RPMI8226 (cell line): ENCODE measurements at places on chromosomes 5 and 9.
A peak's percentile ranks its signal among the peaks of the same experiment; 100 is the strongest.

DNA sequence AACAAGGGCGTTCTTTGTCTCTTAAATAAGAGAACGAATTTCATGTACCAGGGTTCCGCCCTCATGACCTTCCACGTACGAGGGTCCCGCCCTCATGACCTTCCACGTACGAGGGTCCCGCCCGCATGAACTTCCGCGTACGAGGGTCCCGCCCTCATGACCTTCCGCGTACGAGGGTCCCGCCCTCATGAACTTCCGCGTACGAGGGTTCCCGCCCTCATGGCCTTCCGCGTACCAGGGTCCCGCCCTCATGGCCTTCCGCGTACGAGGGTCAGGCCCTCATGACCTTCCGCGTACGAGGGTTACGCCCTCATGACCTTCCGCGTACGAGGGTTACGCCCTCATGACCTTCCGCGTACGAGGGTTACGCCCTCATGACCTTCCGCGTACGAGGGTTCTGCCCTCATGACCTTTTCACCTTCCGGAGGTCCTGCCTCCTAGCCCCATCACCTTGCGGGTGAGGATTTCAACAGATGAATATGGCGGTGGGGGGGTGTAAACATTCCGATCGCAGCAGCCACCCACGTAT is 273.9 kb upstream of the ADAMTS16 start:
- no peak for DNase-seq

DNA sequence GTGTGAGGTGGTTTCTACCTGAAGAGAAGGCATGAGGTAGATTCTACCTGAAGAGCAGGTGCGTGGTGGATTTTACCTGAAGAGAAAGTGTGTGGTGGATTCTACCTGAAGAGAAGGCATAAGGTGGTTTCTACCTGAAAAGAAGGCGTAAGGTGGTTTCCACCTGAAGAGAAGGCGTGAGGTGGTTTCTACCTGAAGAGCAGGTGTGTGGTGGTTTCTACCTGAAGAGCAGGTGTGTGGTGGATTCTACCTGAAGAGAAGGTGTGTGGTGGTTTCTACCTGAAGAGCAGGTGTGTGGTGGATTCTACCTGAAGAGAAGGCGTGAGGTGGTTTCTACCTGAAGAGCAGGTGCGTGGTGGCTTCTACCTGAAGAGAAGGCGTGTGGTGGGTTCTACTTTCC is 192.8 kb downstream of the MED10 start:
- DNase-seq = no peak

DNA sequence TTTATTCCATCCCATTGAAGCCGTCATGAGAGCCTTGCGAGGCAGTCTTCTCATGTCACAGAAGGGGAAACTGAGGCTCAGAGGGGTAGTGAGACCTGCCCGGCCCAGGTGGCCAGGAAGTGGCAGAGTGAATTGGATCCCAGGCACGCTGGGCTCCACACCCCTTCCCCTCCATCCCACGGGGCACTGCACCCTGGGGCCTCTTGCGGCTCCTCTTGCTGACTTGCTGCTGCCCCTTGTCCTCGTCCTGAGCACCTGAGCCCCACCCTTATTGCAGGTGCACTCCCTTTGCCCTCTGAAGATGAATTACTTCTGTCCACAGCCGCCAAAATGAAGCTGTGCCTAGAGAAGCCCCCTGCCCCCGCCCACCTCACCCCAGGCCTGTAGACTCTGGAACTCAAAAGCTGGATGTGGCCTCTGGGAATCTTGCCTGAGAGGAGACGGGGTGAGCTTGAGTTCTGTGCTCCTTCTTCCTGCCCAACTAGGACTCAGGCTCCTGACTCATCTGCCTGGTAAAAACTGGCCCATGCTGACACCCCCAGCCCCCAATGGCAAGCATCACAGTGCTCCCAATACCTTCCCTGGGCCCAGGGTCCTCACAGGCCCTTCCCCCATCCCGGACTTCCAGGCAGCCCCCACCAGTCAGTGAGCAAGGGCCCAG is 6.4 kb downstream of the NEURL1B start:
- no peak for DNase-seq

DNA sequence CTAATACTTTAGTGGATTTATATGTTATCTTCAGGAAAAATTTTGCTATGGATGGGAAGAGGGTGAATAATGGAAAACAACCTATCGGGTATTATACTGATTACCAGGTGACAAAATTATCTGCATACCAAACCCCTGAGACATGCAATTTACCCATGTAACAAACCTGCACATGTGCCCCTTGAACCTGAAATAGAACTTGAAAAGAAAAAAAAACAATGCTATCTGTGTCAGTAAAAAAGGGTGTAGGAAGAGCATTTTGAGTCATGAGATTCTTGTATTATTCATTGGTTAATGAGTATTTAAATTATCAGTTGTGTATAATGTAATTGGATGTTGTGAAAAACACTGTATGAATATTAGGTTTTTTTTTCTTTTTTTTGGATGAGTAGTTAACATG is 75.4 kb downstream of the PRR16 start:
- no peak for DNase-seq

- DNase-seq = no peak
These were observed 6.0 kb downstream of the CEL start for GRCh38 chr9:133067813-133068212.

DNA sequence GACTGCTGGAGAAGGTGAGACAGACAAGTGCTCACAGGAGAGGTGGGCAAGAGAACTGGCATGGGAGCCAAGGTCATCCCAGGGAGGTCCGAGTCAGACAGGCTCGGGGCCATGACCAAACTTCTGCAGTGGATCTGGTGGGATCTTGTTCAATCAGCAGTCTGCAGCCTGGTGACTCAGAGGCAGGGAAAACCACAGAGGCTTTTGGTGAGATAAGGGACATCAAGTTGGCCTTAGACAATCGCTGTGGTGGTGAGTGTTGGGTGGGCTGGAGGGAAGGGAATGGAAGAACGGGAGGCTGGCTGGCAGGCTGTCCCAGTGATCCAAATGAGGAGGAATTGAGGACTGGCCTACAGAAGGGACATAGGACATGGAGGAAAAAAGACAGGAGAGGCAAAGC is 123.8 kb downstream of the TMEM174 start:
- no peak for DNase-seq

DNA sequence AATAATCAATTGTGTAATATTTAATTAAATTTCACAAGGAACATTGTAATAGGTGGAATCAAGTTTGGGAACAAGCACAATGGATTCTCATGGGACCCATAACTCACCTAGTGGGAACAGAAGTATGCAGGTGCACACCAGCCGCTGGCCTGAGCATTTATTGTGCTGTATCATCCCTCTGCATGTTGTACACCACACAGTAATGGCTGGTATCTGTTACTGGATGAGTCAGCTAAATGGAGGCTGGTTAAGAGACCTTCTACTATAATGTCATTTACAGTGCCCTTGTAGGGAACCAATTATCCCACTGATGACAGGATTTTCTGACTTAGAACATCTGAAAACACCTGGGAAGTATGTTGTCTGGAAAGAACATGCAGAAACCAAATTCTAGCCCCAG is 3.2 kb upstream of the MAP3K1 start:
- DNase-seq = peak; percentile 63

DNA sequence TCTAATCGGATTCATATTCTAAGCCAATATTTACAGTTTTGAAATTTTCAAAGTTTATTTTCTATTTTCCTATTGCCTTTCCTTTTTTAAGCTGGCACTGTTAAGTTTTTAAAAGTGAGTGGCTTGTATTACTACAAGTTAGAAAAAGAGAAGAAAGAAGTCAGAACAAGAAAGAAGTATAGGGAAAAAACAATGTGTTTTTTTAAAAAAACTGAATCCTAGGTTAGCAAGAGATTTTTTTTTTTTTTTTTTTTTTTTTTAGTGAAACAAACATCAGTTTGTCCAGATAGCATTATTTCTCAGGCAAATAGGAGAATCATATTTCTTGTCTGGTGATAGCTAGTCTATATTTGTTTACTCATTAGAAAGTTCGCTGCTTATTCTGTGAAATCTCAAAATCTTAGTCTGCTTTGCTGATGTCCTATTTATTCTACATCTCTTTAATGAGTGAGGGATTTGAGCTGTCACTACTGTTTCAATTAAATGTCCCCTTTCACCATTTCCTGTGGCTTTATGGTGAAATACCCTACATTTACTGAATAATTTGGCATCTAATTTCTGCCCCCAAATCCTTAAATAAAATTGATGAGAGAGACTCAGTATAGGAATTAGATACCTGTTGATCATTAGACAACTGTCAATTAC is 19.1 kb upstream of the LMNB1 start:
- no peak for DNase-seq

DNA sequence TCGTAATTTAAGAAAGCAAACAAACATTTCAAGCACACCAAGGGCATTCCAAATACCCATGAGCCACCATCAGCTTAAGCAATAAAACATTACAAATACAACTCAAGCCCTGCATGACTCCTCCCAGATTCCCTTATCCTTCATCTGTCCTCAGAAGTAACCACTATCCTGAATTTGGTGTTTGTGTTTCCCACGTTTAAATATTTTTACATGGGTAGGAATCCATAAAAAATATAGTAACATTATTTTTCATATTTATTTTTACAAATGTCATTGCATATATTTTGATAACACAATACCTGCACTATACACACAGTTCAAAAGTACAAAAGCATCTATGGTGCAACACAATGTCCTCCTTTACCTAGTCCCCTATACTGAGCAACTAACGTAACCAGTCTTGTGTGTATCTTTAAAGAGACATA is 6.4 kb downstream of the PRKAA1 start:
- DNase-seq = no peak

- peak; percentile 54 for DNase-seq
These were observed 114.6 kb downstream of the FAM170A start for GRCh38 chr5:119743927-119744326.

- no peak for DNase-seq
These were observed 221.7 kb downstream of the PBX3 start for GRCh38 chr9:125968714-125969374.

DNA sequence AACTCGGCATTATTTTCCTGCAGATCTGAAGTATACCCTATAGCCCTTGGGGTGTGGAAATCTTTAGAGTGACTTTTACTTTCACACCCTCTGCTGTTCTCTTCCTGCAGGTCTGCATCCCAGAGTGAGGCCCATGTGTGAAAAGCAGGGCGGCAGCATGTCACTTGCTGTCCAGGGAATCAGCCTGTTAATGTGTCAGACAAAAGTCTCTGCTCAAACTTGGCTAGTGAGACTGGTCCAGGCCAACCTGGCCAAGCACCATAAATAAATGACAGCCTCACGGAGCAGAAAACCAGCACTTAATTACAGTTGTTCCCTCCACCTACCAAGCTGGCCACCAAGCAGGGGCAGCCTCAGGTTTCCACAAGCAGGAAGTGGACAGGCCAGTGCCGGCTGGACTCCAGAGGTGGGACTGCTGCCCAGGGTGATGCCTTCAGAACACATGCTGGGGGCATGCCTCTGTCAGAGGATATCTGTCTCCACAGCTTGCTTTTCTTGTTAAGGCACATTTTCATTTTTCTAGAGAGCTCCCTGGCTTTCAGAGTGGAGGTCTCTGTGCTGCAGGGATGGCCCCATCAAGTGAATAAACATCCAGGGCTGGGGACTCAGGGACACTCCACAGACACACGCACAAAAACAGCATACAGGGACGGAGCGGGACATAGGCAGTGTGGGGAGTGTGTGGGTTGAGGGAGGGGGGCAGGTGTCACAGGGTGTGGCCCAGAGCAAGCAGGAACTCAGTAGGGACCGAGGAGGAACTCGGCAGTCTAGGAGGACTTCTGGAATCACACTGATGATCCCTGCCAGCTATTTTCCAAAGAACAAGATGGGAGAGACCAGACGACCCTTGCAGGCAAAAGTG is 243.8 kb upstream of the IRX1 start:
- DNase-seq = no peak

DNA sequence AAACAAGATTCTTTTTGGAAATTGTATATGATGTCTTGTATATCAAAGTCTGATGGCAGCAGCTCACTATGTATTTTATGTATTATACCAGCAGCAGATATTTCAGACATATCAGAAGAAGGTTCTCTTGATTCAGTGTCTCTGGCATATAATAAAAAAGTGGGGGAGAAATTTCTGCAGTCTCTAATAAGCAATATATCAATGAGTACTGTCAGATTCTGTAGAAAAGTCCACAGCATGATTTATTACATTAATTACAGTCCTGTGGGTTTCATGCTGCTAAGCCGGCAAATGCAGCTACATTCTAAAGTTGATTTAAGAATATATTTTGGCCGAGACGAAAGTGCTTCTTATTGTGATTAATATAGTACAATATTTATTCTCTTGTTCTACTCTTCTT is 113.1 kb downstream of the KIAA1958 start:
- no peak for DNase-seq

DNA sequence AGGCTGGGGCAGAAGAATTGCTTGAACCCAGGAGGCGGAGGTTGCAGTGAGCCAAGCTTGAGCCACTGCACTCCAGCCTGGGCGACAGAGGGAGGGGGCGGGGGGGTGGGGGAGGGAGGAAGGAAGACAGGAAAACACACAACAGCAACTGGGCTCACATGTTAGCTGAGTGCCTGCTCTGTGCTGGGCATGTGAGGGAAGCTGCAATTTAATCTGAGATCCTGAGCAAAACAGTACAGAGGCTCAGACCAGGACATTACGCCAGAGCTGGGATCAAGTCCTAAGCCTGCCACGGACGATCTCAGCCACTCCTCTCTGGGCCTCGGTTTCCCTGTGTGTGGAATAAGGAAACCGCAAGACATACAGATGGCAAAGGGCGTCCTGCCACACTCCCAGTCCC is 119.1 kb downstream of the VAV2 start:
- DNase-seq = no peak

- no peak for DNase-seq
These were observed 276.4 kb downstream of the NR2F1-AS1 start for GRCh38 chr5:93304456-93305250.

- no peak for DNase-seq
These were observed 92.7 kb upstream of the CKMT2 start for GRCh38 chr5:81140441-81140840.

DNA sequence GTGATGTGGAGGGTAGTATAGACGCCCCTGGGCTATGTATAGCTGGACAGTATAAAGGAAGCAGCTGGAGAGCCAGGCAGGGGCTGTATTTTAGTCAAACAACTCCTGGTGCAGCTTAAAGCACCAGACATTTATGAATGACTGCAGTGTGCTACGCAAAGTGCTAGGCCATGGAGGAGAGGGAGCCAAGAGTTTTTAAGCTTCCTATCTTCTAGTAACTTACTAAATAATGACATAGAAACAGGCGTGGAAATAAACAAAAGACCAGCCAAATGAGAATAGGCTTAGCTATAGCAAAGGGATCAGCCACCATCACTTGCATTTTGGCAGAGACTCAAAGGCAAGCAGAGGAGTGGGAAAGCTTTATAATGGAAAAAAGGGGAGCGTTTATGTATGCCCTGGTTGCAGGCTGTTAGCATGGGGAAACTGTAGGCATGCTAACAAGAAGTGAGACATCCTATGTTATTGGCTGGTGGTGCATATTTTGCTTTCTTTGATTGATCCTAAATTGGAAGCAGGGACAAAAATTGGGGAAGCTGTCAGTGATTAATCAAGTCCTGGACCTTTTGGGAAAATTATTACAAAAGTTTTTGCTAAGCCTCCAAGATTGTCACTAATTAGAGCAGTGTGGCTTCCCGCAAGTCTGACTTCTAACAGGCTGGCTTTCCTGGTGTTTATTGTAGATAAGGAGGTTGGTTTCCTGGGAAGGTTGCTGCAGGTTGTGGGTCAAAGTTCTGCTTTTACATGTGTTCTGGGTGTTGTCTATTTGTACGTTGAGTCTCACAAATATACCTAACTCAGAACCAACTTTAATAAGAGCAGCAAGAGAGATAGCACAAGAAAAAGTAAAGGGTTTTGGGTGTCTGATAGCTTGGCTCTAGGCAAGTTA is 46.6 kb downstream of the RAB3C start:
- DNase-seq = no peak

GRCh38 chr5:18702821-18703220 is 1068.6 kb downstream of the TAF11L14 start:
- no peak for DNase-seq
